ENCODE measurements at places on chromosomes 13 and 19. TPM values are rescaled to one million over a fixed set of nuclear protein-coding genes. Genes with fewer than 3 reads are reported as not detected.

Gene ZNF417
- total RNA-seq = 16.7 TPM

DNA sequence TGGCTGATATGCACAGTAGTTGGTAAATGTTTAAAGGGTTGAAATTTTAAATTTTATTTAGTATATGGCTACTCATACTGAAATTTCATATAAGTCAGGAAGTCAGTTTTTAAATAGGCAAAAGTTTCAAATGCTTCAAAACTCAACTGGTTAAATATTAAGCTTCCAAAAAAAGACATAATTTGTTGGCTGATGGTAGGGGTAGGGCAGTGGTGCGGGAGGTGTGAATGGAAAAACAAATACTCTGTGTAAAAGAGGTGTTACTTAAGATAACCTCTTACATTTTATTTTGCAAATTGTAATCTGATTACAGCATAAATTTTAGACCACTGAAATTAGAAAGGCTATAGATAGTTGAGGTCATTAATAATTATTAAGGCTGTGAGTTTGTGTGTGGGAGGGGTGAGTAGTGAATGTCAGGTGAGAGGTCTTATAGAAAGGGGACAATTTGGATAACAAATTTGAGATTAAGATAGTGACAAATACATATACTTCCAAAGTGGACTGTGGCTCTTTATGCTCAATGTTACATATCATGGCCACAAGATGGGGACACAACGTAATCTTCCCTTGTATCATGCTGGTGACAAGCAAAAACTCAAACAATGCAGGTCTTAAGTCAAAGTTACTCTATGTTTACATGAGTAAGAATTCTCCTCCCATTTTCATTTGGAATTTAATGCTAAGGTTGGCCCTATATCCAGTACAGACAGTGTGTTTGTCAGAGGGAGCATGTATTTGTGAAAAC lies 36.6 kb upstream of the OXGR1 start:
- peaks cover 13% of the 10 kb centered on the region for H3K27me3 ChIP-seq
- no peak for DNase-seq
- H3K36me3 ChIP-seq = no peaks in the 10 kb centered on the region

DNA sequence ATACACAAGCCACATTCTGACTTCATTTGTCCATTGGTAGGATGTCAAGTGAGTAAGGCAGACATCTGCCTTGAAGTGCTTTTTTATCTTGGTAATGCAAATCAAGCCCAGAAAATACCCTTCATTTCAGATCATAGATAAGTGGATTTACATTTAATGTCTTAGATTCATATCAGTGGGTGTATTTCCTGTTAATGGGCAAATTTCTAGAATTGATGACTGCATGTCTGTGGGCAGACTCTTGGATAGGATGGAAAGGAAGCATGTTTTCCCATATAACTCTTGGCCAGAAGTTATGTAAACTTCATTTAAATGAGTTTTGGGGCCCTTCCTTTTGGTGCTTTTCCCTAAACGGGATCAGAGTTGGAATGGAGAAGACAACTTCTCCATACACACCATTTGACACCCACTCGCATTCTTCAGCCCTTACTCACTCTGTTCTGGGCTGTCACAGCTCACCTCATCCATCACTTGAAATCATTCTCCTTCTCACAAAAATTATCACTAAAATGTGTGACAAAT lies 154.6 kb downstream of the FLT1 start:
- no peak overlapping the region for H3K4me3 ChIP-seq
- DNase-seq = no peak
- H3K27ac ChIP-seq = no peak overlapping the region
- H3K4me1 ChIP-seq = no peaks in the 10 kb centered on the region
- peaks cover 8% of the 10 kb centered on the region for H3K27me3 ChIP-seq

DNA sequence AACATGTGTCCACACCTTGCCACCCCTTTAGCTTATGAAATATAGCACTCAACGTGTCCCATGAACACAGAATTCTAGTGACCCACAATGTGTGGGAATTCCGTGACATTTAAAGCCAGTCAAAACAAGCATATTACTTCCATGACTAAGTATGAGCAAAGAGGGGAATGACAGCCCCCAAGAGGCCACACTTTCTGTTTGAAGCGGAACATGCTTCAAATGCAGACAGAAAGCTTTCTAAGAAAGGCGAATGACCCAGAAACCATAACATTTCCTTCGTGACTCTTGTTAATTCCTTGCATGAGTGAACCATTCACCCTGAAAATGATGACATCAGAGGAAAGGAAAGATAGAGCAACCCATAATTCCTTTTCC lies 122.0 kb upstream of the FNDC3A start:
- no peak for DNase-seq
- H3K27me3 ChIP-seq = peaks cover 1% of the 10 kb centered on the region
- H3K36me3 ChIP-seq = no peaks in the 10 kb centered on the region
- no peak overlapping the region for H3K4me3 ChIP-seq
- H3K4me1 ChIP-seq = peaks cover 41% of the 10 kb centered on the region
- H3K27ac ChIP-seq = peak overlapping the region; percentile 60

DNA sequence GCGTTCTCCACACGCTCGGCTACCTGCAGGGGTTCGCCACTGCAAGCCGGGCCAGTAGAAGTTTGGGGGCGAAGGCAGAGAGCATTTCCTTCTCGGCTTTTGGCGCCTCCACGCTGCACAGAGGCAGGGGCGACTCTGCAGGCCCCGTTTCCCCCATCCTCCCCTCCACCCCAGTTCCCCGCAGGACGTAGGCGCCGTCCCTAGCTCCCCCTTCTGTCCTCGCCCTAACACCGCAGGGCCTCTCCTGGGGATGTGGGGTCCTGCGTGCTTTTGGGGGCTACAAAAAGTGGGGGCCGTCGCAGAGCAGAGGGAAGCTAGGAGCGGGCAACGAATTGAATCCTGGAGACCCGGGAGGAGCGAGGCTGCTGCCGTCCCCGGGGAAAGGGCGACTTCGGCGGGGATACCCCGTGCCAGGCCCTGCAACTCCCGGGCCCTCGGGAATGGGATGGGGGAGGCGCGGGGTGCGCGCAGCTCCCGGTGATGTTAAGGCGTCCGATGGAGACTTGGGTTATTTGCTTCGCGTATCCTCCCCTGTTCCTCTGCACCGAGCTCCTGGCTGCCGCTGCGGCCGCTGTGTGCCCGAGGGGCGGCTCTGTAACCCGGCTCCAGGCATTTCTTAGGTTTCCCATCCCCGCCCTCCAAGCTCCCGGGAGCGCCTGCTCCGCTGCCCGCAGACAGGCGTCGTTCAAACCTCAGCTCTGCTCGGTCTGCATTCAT lies 255.9 kb upstream of the SOX21 start:
- H3K27me3 ChIP-seq = peaks cover 61% of the 10 kb centered on the region
- peaks cover 5% of the 10 kb centered on the region for H3K4me1 ChIP-seq
- H3K36me3 ChIP-seq = no peaks in the 10 kb centered on the region
- no peak for DNase-seq

DNA sequence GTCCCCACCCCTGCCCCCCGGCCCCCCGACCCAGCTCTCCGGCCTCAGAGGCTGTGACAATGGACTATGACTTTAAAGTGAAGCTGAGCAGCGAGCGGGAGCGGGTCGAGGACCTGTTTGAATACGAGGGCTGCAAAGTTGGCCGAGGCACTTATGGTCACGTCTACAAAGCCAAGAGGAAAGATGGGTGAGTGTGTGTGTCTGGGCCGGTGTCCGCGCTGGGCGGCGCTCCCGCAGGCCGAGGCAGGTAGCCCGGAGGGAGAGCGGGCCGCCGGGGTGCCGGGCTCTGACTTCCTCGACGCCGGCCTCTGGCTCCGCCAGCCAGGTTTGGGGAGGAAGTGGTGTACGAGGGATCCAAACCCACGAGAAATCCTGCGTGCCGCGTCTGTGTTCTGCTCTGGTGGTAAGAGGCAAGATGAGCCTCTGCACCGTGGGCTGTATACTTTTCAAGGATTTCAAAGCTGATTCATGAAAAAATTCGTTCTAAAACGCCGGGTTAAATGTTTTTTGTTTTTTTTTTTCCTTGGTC lies 718 bp downstream of the CDK8 start:
- H3K36me3 ChIP-seq = no peaks in the 10 kb centered on the region
- peaks cover 26% of the 10 kb centered on the region for H3K4me1 ChIP-seq
- peak; percentile 70 for DNase-seq
- H3K27me3 ChIP-seq = no peaks in the 10 kb centered on the region
- H3K27ac ChIP-seq = peak overlapping the region; percentile 41
